NCI-H1092 (cell line): ENCODE measurements at places on chromosomes 3 and 15.

DNA sequence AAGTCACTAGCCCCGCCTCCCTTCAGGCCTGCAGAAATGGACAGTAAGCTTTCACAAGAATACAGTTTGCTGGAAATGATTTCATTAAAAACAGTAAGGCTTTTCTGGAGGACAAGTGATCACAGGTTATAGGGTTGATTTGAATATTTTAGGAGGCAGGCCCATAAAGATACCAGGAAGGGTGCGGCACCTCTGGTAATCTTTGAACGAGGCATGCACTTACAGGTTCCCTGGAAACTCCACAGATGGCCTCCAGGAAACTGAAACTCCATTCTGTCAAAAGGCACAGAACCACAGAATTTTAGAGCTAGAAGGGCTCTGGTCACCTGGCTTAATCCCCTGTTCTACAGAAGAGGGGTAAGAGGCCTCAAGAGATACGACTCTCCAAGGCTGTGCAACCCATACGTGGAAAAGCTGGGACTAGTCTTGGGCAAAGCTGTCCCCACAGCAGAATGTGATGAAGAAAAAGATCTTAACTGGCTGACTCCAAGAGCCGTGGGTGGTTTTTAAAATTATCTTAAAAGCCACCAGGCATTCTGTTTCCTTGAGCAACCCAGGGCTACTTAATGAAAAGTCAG, 1.2 kb downstream of the STARD5 start:
- no peak for DNase-seq

GRCh38 chr3:141393735-141394076, 25.4 kb downstream of the ZBTB38 start:
- no peak for DNase-seq

- no peak for DNase-seq
Measured at GRCh38 chr15:65208647-65209046, 2.6 kb downstream of the CILP start.

GRCh38 chr15:36356978-36357601, 222.3 kb upstream of the CDIN1 start:
- DNase-seq = no peak

GRCh38 chr3:25479727-25480010, 51.6 kb downstream of the RARB start:
- DNase-seq = no peak

GRCh38 chr15:68524753-68525584, 53.8 kb upstream of the CORO2B start:
- DNase-seq = no peak

- DNase-seq = no peak
Measured at GRCh38 chr3:54426381-54426780, 304.0 kb downstream of the CACNA2D3 start.
